H4 (cell line): ENCODE measurements at places on chromosomes 7 and 10.

GRCh38 chr10:29681676-29682448, 47.1 kb upstream of the SVIL start:
- DNase-seq = no peak

- no peak for DNase-seq
These were observed 20.1 kb upstream of the HDAC9 start for GRCh38 chr7:18475488-18475887.

GRCh38 chr7:143901332-143901667, 676 bp downstream of the TCAF1 start:
- DNase-seq = no peak

DNA sequence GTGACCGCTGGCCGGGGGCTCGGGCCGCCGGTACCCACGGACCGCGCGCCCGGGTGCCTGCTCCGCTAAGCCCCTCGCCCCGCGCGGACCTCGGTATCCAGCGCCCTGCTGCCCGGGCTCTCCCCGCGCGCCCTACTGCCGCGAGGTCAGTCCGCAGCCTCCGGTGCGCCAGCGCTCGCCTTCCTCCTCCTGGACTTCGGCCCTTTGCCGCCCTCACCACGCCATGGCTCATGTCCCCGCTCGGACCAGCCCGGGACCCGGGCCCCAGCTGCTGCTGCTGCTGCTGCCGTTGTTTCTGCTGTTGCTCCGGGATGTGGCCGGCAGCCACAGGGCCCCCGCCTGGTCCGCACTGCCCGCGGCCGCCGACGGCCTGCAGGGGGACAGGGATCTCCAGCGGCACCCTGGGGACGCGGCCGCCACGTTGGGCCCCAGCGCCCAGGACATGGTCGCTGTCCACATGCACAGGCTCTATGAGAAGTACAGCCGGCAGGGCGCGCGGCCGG, 483 bp downstream of the GDF10 start:
- no peak for DNase-seq

GRCh38 chr7:71782051-71782450, 630.1 kb downstream of the CALN1 start:
- no peak for DNase-seq

DNA sequence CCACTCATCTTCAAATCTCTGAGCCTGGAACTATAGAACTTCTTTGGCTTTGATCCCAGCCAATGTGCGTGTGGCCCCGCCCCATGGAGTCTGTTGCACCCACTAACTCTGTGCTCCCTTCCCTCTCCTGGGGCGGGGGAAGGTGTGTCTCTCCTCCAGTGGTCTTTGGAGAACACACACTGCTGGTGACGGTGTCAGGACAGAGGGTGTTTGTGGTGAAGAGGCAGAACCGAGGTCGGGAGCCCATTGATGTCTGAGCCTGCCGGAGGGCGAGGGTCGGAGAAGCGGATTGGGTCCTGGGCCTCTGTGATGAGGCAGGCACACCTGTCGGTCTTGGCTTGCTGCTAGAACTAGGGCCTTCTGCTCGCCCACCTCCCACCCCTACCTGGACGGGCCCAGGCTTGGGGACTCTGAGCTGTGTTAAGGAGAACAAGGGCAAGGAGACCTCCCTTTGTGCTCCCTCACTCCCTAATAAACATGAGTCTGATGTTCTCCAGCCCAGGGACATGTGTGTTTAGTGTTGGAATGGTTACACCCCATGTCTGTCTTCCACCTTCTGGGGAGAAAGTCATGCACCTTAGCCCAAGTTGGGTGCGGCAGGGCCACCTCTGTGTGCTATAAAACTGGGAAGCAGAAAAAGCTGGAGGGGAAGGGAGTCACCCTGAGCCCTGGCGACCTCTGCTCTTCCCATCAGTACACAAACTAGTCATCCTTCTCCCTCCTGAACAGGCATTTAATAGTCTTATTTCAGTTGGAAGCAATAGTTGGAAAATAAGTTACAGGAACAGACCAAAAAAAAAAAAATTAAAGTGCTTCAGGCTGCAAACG, 4.6 kb downstream of the TRAPPC14 start:
- no peak for DNase-seq

DNA sequence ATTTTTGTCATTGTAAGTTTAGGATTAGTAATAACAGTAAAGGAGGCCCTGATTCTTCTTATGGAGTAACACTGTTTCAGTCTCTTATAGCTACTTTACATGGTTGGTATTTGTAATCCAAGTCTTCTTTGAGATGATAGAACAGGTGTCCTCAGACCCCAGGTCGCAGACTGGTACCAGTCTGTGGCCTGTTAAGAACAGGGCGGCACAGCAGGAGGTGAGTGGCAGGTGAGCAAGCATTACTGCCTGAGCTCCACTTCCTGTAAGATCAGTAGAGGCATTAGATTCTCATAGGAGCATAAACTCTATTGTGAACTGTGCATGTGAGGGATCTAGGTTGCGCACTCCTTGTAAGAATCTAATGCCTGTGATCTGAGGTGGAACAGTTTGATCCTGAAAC, 77.3 kb downstream of the STK31 start:
- no peak for DNase-seq

GRCh38 chr7:113119429-113119828, 1.1 kb upstream of the SMIM30 start:
- no peak for DNase-seq

GRCh38 chr7:141676618-141677017, 25.3 kb downstream of the DENND11 start:
- peak; percentile 37 for DNase-seq

GRCh38 chr7:131747658-131748232, 191.3 kb upstream of the PODXL start:
- no peak for DNase-seq

DNA sequence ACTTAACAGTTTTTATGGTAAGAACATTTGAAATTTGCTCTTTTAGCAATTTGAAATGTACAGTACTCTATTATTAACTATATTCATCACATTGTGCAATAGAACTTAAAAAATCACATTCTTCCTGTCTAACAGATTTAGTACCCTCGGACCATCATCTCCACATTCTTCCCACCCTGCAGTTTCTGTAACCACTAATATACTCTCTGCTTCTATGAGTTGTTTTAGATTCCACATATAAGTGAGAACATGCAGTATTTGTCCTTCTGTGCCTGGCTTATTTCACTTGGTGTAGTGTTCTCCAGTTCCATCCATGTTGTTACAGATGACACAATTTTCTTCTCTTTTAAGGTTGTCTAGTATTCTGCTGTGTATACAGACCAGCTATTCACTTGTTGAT, 88.9 kb upstream of the SEC61G start:
- no peak for DNase-seq

- no peak for DNase-seq
These were observed 75.4 kb downstream of the CREM start for GRCh38 chr10:35202050-35202449.

DNA sequence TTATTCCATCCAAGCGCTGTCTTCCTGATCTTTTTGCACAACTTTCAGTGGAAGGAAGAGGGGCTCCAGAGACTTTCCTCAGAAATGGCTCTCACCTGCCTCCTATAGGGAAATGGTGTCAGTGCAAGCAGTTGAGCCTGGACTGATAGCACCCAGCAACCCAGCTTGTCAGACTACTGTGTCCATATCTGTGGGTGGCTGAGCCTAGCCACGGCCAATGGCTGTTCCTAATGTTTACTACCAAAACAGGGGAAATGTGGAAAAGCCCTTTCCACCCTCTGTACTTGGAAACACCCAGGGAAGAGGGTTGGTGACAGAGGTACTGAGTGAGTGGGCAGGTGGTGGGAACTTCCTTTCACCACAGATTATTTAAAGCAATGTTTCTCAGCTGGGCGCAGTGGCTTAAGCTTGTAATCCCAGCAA, 4.3 kb upstream of the YKT6 start:
- DNase-seq = peak; percentile 68

DNA sequence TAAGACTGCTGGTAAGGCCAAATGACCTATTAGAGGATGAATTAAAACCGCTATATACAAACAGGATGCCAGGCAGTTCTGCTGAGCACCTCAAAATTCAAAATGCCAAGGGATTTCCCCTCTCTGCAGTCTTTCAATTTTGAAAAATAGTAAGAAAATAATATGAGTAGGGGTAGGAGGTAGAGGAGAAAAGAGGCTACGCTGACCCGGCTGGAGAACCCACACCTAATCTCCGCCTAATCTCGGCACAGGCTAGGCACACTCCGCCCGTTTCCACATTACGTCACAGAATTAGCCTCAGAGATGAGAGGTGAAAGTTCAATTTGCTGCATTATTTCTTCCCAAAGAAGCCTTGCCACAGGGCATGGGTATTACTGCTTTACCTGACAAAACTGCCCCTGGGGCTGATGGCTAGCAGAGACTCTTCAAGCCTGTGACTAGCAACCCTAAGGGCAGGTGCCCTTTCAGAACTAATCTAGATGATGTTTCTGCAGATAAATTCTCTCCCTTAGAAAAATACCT, 21.3 kb upstream of the SPOCK2 start:
- DNase-seq = no peak

DNA sequence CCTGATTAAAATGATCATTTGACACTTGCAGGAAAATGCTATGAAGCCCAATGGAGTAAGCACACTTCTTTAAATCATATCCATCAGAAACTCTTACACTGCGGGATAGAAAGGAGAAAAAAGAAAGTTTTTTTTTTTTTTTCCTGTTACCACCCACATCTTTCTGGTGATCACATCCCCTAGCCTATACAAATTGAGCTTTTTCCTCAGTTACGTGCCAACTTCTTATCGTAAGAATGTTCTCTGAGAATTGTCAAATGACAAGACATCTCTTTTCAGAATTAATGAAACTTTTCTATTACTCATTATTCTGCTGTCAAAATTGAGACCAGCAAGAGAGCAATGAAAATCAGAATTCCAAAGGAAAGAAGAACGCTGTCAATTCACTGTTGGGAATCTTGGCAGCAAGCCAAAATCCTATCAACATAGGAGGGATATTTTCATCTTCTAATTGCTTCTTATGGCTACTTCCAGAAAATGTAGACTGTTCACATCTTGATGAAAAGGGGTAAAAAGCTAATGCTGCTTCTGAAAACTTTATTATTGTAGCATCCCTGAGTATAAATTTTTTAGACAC, 179.5 kb downstream of the ADAM12 start:
- DNase-seq = no peak

DNA sequence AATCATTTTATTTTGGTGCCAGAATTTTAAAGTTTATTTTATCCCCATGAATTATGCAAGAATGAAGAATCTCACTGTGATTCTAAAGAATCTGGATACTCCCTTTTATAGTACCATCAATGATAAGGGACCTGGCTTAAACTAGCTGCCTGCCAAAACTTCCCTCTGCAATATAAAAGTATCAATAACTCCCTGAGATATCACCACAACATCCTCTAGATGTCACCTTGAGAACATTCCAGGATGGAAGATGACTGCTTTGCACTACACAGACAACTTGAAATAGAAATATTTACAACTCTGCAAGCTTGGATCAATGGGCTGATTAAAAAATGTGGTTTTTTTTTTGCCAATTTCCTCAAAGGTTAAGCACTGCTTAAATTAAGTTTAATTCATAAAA, 142.1 kb downstream of the SLC25A13 start:
- DNase-seq = no peak

DNA sequence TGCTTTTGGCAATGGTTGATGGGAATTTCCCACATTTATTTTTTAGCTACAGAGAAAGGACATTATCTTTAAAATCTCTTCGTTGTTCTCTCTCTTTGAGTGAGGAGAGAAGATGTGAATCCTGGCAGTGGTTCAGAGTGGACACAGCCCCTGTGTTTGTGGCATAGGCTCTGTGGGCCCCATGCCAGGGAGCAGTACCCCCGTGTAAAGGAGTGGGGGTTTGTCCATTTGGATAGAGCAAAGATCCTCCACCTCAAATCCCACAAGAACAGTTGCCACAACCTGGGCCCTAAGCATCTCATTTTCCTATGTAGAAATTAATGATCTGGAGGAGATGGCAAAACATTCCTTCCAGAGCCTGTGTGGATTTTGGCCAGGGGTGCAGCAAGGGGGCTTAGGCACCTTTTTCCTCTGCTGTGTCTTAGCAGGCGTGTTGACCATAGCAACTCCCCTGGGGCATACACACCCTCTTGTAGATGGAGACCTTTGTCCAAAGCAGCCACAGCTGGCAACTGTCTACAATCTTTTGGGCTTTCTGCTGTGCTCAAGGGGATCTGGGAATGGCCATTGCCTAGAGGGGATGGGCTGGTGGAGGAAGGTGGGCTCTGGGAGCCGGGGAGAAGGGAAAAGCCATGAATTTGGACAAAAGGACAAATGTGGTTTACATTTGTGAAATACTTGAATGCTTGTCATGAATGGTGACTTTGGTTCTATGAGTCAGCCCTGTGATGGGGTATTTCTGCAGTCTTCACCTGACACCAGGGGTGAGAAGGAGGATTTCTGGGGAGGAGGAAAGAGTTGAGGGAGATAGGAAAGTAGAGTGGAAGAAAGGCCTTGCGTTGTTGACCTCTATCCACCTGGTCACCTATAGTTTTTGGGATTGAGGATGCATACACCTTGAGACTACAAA, 92.0 kb downstream of the TCF7L2 start:
- no peak for DNase-seq

DNA sequence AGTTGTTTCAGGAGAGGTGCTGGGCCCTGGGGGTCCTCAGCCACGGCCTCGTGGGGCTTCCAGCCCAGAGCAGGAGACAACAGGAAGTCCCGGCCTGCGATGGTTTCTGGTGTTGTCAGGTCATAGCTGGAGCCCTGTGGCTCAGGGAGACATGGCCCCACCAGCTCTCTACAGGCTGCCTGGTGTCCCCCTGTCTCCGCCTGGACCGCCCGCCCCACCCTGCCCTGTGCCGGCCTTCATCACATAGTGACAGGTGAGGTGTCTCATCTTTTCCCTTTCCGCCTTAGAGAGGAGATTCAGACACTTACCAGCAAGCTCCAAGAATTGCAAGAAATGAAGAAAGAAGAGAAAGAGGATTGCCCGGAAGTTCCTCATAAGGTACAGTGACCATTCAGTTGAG, 35.8 kb downstream of the IQCE start:
- DNase-seq = no peak

GRCh38 chr10:112539340-112539739, 92.3 kb downstream of the VTI1A start:
- no peak for DNase-seq

- DNase-seq = peak; percentile 37
These were observed 91.7 kb downstream of the CFAP58 start for GRCh38 chr10:104445359-104445758.

- no peak for DNase-seq
These were observed 53.2 kb upstream of the FAM20C start for GRCh38 chr7:139131-139530.

- no peak for DNase-seq
These were observed 42.2 kb downstream of the XPNPEP1 start for GRCh38 chr10:109880886-109881768.

- no peak for DNase-seq
These were observed 103.6 kb downstream of the SPDYE5 start for GRCh38 chr7:75595766-75596165.

GRCh38 chr7:143886826-143887477, 15.0 kb downstream of the TCAF1 start:
- no peak for DNase-seq
